Activated T-helper 9 cell treated with anti-CD3 and anti-CD28 coated beads, Interleukin-2, amount 50 U/mL, for 16 hours (primary cell): ENCODE measurements at places on chromosomes 12 and 14.

DNA sequence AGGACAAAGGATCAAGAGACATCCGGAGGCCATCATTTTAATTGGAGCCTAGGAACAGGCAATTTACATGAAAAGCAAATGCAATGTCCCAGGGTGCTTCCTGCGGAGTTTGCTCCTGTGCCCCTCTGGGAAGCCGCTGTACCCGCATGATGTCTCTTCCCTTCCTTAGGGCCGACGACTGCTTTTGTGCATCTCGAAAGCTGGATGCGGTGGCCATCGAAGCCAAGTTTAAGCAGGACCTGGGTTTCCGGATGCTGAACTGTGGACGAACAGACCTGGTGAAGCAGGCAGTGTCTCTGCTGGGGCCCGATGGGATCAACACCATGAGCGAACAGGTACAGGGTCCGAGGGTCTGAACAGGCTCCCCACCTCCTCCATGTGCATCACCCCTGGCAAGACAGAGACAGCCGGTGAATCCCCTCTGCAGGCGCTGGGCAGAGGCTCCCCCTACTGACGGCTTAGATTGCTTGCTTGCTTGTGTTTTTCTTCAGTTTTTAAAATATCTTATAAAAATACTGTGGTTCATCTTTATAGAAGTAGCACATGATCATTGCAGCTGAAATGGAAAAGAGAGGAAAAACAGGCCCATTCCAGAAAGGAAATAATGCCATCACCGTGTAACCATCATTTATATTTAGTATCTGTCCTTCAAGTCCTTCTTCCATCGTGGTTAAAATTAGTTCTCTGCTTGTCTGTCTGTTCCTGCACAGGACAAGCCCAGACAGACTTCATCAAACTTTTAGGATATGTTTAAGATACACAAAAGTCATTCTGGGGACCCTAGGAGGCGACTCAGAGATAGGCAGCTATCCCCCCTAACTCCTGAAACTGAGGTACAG lies 75.4 kb upstream of the PWP1 start:
- no peak for DNase-seq

- DNase-seq, result no peak
Measured at GRCh38 chr14:60196291-60196690, 31.1 kb upstream of the DHRS7 start.

DNA sequence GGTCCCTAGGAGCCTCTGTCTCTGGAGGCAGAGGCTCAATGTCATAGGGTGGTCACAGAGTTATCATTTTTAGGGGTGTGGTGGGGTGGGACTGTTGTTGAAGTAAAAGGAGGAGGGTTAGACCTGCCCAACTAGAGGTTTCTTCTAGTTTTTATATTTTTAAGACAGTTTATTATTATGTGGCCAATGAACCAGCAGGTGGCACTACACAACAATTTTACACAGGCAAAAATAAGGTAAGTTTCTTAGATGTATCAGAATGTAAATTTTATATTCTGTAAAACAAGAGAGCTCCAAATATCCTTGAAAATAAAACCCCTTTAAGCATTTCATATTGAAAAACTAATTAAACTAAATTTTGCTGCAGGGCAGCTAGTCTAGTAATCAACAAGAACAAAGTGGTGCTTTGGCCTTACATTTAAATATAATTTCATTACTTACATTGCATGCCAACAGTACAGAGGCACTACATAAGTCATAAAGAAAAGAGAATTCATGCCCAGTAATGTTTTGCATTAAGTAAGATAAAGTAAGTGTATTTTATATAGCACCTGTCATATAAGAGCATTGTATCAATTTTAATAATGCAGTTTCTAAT lies 22.2 kb upstream of the OVCH1 start:
- no peak for DNase-seq

DNA sequence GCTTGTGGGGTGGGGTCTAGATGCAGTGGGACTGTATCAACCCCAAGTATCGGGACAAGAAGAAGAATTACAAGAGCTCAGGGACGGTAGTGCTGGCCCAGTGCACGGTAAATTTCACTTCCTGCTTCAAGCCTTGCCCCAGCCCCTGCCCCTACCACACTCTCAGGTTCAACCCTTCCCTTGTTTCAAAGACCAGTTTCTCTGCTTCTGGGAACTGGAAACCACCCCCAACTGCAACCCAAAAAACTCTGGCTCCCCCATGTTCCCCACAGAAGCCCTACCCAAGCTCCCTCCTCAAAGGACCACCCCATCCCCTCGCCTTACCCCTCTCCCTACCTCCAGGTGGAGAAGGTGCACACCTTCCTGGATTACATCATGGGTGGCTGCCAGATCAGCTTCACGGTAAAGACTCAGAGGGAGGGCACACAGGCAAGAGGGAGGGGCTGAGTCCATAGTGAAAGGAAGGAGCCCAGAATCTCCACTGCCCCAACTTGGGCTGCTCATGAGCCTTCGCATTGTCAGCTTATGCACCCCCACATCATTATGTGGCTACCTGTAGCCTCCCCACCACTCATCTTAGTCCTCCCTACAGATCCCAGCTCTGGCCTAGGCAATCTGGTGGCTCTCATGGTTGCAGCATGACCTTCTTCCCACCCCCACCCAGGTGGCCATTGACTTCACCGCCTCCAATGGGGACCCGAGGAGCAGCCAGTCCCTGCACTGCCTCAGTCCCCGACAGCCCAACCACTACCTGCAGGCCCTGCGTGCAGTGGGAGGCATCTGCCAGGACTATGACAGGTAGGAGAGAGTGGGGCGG lies 4.3 kb downstream of the CPNE6 start:
- no peak for DNase-seq

DNA sequence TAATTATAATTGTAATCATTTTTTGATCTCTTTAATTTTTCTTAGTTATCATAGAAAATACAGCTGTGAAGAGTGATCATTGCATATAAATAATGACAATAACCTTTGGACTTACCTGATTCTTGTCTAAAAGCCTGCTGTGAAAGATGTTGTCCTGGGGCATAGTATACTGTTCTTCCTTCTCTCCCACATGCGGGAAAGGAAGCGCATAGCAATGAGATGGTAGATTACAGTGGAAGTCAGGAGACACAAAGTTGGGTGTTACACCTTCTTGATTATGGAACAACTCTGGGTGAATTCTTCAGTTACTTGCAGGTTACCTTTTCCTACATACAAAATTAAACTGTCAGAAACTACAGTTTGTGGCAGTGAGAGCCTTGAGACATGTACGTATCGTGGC lies 140.8 kb downstream of the KTN1 start:
- DNase-seq, result no peak

DNA sequence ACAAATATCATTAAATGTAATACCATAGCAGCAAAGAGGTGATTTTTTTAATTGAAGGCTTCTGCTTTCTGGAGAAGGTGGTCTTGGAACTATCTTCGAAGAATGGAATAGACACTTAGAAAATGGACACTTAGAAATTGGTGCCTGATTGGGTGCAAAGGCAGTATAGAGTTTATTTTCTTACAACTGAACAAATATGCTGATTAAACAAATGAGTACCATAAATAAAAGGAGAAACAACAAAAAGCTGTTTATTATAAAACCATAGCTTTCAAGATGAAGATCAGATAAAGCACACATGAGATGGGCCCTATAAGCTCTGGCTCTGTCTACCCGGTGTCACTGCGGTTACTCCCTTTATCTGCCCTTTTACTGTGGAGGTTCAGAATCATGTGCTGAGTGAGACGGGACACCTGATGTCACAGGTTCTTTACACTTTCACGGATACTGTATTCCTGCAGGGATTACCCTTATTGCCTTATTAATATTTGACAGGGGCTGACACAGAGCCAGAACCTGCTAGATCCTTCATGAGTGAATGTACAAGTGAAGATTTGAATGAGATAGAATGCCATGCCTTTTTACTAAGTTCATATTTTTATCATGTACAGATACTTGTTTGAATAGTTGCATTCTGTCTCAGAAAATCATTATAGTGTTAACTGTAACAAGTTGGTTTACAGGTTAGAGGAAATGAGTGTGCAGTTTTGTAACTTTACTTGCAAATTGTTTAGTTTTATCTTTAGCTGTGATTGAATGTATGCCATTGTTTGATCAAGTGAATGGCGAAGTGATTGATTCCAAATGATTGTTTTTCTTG lies 477.5 kb upstream of the RGS6 start:
- DNase-seq, result no peak

DNA sequence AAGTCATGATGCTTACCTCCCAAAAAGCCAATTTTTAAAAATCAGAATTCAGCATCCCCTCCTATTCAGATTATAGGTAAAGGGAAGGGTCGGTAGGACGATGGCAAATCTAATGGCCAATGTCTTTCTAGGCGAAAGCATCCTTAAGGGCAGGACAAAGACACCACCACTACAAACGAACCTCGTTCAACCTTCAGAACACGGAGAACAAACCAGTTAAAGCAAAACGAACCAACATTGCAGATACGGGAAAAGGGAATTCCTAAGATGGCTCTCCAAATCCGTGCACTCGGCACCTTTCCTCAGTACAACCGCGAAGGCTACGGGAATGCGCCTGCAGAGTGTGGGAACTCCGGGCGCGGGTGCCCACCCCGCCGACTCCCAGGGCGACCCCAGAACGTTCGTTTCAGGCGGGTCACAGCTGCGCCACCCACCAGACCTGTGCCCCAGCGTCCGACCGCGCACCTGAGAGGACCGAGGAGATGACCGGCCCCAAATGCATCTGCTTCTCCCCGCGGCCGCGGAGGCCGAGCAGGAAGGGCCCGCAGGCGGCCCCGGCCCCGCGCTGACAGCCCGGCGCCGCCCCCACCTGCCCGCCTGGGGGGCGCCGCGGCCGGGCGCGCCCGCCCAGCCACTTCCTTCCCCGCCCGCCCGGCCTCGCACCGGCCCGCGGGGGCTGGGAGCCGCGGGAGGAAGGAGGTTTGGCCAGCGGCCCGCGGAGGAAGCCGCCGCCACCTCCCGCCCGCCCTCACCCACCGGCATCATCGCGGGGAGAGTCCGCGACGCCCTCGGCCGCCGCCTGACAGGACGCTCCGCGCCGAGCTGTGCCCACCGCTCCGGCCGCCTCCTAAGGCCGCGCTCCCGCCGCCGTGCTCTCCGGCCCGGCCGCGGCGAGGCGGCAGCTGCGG lies 578 bp downstream of the PPP1R13B start:
- peak; percentile 19 for DNase-seq

DNA sequence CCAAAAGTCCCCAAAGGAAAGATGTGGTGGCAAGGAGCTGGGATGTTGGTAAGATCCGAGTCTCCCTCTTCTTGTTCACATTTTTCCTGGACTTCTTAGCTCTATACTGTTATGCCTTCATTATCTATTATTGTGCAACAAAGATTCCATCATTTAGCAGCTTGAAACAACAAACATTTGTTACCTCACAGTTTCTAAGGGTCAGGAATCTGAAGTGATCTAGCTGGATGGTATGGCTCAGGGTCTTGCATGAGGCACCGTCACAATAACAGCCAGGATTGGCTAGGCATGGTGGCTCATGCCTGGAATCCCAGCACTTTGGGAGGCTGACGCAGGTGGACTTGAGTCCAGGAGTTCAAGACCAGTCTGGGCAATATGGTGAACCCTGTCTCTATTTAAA lies 51.1 kb upstream of the KRAS start:
- DNase-seq, result no peak

DNA sequence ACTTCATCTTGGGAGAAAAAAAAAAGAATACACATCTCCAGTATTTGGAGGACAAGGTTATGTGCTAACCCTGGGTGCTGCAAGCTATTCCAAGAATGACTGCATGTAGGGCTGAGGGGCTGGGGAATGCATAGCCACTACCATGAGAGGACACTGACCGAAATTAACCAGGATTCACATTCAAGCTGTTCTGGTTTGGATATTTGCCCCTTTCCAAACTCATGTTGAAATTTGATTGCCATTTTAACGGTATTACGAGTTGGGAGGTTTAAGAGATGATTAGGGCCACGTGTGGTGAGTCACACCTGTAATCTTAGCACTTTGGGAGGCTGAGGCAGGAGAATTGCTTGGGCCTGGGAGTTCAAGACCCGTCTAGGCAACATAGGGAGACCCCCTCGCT lies 18.5 kb upstream of the MARK3 start:
- no peak for DNase-seq

GRCh38 chr12:63038713-63039100 lies 103.8 kb upstream of the PPM1H start:
- DNase-seq, result no peak

DNA sequence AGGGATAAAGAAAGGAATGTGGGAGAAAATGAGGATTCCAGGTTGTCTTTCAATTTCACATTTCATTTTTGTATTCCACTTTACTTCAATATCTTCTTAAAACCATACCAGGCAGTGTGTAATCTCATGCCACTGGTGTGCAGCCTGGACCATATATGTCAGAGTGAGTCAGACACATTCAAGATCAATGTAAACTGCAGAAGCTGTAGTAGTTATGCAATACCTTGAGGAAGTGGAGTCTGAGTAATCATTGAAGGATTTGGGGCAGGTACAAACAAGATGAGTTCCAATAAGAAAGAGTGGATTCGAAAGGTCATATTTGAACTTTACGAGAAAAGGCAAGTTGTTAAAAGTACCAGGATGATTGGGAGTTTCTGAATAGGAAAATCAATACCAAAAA lies 14.1 kb downstream of the PLCZ1 start:
- no peak for DNase-seq
